ENCODE measurements at places on chromosomes 6 and 20.

GRCh38 chr6:4023240-4023639, 55.7 kb downstream of the FAM217A start:
- DNase-seq: no peak

- no peak for DNase-seq
Measured at GRCh38 chr6:145631374-145631773, 103.9 kb downstream of the EPM2A start.

GRCh38 chr20:31945785-31946184, 6.1 kb downstream of the PDRG1 start:
- no peak for DNase-seq

DNA sequence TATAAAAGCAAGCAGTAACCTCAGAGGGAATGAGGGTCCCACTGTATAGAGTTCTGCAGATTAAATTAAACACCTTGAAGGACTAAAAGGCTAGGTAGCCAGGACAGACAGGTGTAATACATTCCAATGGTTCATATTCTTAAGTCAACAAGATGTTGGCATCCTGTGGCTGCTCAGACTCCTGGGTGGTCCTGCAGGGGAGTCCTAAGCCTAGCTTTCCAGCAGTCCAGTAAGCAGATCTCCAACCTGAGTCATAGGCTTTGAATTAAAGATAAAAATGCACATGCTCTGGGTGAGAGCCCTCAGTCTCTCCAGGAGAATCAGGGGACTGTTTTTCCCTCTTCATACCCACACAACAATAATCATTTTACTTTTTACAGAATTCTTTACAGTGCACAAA, 307.3 kb upstream of the SUPT3H start:
- no peak for DNase-seq

DNA sequence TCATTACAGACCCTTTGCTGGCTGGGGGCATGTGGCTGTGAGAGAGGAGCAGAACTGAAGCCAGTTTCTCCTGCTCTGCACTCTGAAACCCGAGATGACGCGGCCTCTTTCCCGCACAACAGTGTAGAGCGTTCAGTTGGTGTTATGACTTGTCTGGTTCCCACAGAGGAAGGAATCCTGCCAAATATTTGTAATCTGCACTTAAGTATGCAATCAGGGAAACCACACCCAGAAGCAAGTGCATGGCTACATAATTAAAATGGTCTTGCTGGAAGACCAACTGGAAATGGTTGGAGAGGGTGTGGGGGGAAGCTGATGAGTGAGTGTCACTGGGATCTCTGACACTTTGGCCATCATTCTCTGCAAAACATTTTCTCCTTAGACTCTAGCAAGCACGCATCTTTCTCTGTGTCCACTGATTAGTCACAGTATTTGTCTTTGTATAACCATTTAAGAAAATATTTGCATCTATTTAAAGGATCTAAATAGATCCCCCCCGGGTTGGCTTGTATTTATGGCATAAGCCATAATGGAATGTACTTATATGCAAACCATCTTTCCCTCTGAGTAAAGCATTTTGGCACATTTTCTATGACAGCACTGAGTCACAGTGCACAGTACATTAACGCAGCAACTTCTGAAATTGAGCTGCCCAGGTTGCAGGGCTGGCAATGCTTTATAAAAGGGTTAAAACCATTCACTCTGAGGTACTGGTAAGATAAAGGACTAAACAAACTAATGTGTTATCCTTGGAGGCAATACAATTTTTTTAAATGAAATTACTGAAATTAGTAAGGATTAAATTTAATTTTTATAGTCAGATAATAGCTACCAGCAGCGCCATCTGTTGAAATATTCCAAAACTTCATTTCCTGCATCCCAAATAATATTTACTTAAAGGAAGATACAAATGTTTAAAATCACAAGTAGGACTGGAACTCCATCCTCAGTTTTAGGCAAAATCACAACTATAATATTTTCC, 76.7 kb downstream of the FOXC1 start:
- DNase-seq: no peak

DNA sequence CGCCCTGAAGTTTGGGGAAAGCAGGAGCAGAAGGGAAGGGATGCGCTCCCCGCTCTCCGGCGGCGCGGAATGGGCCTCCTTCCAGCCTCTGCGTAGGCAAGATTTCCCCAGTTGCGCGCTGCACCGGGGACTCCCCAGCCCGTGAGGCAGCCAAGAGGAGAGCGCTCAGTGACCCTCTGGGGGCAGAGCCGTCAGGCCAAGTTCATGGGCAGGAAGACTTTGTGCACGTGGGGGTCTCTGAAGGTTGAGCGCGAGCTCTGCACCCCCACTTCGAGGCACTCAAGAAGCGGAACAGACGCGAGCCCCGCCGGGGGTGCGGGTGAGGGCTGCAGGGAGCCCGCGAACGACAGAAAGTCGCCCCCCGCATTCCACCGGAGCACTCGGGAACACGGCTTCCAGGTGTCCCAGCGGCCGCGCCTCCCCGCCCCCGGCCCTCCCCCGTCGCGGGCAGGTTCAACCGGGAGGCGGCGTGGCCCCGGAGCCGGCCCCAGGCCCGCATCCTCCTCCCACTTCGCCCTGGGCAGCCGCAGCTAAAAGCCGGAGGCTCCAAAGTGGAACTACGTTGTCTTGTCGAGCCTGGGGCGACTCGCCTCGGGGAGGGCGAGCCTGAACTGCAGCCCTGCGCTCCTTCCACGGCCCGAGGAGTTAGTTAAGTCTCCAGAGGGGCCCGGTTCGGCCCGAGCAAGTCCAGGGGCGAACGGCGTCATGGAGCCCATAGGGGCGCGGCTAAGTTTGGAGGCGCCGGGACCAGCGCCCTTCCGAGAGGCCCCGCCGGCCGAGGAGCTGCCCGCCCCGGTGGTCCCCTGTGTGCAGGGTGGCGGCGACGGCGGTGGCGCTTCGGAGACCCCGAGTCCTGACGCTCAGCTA, at the start of gene PPP1R3G:
PPP1R3G (plus strand) TSS at position 561 of the 867 bp plus-strand sequence; CDS start at position 706, 145 bp downstream.
- peak; percentile 9 for DNase-seq

DNA sequence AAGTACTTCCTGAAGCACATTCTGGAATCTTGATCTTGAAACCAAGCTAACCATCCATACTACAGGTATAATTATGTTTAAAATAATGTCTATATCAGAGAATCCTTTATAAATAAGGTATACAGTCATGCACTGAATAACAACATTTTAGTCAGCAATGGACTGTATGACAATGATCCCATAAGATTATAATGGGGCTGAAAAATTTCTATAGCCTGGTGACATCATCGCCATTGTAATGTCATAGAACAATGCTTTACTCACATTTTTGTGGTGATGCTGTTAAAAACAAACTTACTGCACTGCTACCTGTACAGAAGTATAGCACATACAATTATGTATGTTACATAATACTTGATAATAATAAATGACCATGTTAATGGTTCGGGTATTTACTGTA, 31.8 kb downstream of the RNF146 start:
- no peak for DNase-seq

DNA sequence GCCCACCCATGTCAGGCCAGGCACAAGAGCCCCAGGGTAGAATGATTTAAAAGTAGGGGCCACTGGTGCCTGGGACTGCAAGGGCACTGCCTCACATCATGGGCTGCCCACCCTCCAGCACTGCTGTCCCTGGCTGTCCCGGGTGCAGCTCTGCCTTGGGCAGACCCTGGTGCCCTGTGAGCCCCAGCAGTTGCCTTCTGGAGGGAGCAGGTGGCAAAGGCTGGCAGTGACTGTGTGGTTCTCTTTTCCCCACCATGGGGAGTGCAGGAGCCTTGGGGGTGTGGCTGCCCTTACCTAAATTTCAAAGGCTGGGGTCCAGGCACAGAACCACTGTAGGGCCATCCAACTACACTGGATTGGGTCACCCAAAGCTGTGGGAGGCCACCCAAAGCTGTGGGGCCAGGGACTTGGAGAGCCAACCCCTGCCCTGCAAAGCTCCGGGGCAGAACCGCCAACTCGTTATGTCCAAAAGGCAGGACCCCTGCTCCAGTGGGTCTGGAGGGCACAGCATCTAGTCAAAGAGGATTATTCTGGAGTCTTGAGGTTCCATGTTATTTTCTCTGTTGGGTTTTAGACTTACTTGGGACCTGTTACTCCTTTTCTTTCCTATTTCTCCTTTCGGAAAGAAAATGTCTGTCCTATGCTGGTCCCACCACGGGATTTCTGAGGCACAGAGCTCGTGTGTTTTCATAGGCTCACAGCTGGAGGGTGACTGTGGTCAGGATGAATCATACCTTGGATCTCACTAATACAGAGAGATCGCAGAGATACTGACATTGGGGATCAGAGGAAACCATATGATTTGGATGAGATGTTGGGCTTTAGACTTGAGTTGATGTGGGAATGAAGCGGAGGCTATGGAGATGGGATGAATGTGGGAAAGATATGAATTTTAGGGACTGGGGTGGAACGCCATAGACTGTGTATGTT, 65.3 kb downstream of the RAMACL start:
- DNase-seq: no peak

DNA sequence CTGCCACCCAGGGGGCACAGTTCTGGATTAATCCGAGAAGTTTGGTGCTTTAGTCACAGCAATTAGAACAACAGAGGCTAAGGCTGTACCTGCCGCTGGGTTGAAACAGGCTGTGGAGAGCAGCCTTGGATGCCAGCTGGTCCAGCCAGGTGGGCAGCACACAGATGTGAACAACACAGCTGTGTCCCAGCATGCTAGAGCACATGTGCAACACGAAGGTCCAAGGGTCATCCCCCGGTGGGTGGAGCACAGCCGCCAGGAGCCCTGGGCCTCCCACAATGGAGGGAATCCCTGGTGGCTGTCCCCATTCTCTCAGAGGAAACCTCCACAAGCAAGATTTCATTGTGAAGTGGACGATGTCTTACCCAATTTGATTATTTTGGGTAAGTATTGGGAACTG, 99.2 kb upstream of the SYNDIG1 start:
- DNase-seq: no peak

DNA sequence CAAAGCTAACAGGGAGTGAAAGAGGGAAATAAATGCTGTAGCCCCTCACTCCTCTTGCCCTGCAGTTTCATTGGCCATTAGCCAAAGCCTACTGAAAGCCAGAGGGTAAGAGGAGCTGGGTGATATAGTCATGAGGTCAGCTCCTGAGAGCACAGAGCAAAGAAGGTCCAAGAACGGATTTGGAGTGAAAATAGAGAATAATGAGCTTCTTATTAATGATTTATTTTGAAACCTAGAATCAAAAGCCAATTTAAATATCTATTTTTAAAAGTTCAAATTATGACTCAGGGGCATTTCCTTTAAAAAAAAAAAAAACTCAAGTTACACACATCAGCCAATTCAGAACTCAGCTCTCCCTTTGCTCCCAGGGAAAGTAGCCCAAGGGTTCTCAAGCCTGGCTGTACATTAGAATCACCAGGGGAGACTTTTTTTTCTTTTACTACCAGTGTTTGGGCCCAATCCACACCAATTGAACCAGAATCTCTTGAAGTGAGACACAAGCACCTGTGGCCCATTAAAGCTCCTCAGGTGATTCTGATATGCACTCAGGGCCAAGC, 79.1 kb downstream of the SNAP25 start:
- DNase-seq: no peak

- DNase-seq: no peak
Measured at GRCh38 chr6:50602292-50602691, 111.0 kb upstream of the TFAP2D start.

- no peak for DNase-seq
Measured at GRCh38 chr20:50635676-50636600, 55.4 kb downstream of the RIPOR3 start.

GRCh38 chr20:1940581-1940980, 45.4 kb downstream of the SIRPA start:
- no peak for DNase-seq

DNA sequence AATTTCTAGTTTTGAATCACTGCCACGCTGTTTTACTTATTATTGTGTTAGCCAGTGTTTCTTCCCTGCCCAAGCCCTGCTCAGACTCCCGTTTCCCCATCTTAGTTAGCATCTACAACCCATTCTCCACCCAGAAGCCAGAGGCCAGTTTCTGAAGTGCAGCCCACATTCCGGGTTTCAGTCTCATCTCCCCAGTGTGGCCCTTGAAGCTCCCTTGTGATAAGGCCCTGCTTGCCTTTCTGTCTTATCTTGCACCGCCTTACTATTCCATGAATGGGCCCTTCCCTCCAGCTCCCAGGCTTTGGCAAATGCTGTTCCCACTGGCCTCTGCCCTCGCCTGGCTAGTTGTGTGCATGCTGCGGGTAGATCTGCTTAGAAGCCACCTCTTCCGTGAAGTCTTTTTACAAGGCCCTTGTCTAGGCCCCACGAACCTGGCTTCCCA, 41.1 kb downstream of the TOX2 start:
- no peak for DNase-seq

DNA sequence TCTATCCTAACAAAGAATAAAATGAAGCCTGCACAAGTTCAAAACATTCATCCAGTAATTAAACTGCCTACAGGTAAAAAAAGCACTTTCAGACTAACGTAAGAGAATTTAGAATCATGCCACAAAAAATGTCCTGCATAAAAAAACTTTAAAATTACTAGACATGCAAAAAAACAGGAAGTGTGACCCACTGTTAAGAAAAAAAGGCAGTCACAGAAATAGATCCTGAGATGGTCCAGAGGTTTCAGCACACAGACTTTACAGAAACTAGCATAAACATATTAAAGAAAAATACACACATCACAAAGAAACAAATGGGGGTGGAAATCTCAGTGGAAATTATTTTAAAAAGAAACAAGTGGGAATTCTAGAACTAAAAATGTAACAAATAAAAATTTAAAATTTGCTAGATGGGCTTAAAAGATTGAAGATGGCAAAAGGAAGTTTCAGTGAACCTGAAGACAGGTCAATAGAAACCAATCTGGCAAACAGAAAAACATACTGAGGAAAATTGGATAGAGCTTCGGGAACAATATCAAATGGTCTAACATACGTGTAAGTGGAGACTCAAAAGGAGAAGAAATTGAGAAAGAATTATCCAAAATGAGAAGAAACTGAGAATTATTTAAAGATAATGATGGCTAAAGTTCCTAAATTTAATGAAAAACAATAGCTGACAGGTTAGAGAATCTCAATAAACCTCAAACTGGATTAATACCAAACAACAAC, 3.4 kb upstream of the ZNF133 start:
- no peak for DNase-seq

DNA sequence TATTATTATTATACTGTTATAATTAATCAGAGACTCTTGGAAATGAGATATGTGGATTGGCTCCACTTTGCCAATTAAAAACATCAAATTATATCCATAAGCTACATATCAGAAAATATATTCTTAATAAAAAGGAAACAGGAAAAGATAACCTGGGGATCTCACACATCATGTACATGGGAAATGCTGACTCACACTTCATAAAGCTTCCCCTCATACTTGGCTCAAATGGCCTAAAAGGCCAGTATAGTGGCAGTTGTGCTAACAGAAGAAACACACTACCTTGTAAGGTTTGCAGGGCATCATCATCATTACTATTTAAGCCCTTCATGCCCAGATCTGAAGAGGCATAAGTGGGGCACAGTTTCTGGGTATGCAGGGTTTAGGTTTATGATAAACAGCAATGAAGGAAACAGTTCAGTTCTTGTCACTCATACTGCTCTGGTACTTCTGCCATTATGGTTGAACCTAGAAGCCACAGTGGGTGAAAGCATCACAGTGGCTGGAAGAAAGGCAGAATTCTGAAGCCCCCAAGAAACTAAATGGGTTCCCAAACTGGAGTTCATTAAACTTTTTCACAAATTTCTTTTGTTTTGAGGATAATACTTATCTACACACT, 60.6 kb downstream of the BTBD9 start:
- DNase-seq: no peak
